ENCODE measurements at places on chromosomes 4 and X. TPM values are rescaled to one million over a fixed set of nuclear protein-coding genes. Genes with fewer than 3 reads are reported as not detected.
A peak's percentile ranks its signal among the peaks of the same experiment; 100 is the strongest.

Gene KLF8
- 1.0 TPM for total RNA-seq

Gene SPANXN4
- not detected for total RNA-seq

Gene AREG
- total RNA-seq = 1.5 TPM

Gene FRG2
- not detected for total RNA-seq

DNA sequence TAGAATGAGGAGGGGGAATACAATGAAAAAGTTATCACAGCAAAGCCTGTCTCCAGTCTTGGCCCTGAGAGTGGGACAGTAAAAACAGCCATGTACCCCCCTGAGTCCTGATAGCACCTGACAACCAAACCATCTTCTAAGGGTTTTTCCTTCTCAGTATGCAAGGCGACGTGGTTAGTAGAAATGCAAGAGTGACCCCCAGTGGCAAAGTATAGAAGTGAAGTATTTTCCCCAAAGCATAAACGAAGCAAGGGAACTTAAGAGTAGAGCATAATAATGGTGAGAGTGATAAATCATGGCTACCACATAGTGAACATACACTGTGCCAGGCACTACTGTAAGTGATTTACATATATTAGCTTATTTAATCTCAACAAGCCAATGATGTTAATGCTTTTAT, 52.8 kb downstream of the FAM47C start:
- H3K27me3 ChIP-seq = no peaks in the 10 kb centered on the region
- DNase-seq = peak; percentile 4
- no peak overlapping the region for H3K4me3 ChIP-seq
- no peaks in the 10 kb centered on the region for H3K4me1 ChIP-seq

DNA sequence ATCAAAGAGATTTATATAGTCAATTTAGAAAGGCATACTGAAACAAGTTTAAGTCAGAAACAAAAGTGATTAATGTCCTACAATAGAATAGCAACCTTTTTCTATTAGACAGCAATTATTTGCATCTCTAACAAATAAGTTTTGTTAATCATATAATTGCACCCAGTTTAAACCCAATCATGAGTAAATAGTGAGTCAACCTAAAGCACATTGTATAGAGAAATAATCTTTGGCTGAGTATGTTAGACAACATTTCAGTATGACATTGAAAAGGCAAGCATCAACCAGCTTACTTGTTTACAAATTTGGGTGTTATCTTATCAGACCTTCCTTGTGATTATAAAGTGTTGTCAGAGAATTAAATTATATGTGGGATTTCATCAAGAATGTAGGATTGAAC, 209.5 kb downstream of the IL15 start:
- H3K4me1 ChIP-seq = no peaks in the 10 kb centered on the region
- no peak overlapping the region for H3K27ac ChIP-seq
- peaks cover 8% of the 10 kb centered on the region for H3K27me3 ChIP-seq
- H3K36me3 ChIP-seq = no peaks in the 10 kb centered on the region
- no peak overlapping the region for H3K4me3 ChIP-seq
- no peak for DNase-seq

DNA sequence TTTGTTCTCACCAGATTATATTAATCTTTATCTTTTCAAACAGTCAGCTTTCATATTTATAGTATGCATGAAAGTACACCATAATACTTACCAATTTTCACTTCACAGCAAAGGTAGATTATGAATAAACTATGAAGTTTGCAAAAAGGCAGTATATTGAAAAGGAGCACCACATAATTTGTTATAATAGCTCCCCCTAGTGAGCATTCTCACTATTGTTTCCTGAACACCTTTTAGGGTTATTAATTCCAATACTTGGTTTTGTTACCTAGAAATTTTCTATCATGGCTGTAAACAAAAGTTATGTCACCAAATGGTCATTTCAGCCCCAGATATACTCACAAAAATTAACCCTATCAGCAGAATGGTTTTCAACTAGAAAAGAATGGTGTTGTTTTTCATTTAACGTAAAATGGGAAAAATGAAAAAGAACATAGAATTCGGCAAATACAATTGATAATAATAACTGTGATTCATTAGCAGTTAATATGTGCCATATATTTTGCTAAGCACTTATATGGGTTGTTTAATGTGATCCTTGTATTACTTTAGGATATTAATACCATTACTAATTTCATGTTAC, 30.2 kb upstream of the NKX6-1 start:
- no peaks in the 10 kb centered on the region for H3K36me3 ChIP-seq
- DNase-seq = no peak
- peaks cover 16% of the 10 kb centered on the region for H3K27me3 ChIP-seq
- no peaks in the 10 kb centered on the region for H3K4me1 ChIP-seq
- no peak overlapping the region for H3K27ac ChIP-seq

DNA sequence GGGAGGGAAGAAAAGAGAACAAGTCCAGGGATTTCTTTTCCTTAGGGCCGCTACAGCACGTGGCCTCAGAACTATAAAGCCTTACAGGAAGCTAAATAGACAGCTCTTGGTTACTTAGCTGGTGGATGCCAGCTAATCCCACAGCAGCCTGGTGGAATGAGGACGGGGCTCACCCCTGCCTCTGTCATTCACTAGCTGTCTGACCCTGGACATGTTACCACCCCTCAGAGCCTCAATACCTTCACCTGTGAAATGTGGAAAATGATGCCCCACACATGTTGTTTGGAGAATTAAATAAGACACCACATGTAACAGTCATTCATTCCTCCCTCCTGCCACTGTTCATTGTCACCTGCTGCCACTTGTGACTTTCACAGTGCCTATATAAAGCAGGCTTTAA, 15.7 kb downstream of the CCKAR start:
- H3K4me1 ChIP-seq = no peaks in the 10 kb centered on the region
- H3K36me3 ChIP-seq = no peaks in the 10 kb centered on the region
- H3K27me3 ChIP-seq = peaks cover 2% of the 10 kb centered on the region
- H3K27ac ChIP-seq = no peak overlapping the region
- H3K4me3 ChIP-seq = no peak overlapping the region

DNA sequence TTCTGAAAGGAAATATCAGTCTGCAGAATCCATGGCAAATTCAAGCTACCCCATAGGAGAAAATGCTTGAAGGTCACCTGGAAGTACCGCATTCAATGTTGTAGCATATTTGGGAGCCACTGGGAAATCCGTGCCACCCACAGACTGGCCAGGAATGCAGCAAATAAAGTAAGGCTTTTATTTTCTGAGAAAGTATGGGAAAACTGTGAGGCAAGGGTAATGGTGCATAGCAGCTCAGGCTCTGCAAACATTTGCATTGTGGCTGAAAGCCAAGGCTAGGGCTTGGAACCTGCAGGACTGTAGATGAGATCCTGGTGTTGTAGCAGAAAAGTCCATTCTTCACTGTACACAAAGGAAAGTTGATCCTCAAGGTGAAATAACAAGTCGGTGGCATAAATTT, 450.9 kb upstream of the NR3C2 start:
- no peaks in the 10 kb centered on the region for H3K27me3 ChIP-seq
- DNase-seq = no peak
- peaks cover 3% of the 10 kb centered on the region for H3K36me3 ChIP-seq

- no peak for DNase-seq
- no peaks in the 10 kb centered on the region for H3K36me3 ChIP-seq
- no peak overlapping the region for H3K27ac ChIP-seq
- H3K4me1 ChIP-seq = peaks cover 5% of the 10 kb centered on the region
- H3K27me3 ChIP-seq = peaks cover 27% of the 10 kb centered on the region
Measured at GRCh38 chr4:158169931-158170690, 2.7 kb downstream of the GASK1B start.

DNA sequence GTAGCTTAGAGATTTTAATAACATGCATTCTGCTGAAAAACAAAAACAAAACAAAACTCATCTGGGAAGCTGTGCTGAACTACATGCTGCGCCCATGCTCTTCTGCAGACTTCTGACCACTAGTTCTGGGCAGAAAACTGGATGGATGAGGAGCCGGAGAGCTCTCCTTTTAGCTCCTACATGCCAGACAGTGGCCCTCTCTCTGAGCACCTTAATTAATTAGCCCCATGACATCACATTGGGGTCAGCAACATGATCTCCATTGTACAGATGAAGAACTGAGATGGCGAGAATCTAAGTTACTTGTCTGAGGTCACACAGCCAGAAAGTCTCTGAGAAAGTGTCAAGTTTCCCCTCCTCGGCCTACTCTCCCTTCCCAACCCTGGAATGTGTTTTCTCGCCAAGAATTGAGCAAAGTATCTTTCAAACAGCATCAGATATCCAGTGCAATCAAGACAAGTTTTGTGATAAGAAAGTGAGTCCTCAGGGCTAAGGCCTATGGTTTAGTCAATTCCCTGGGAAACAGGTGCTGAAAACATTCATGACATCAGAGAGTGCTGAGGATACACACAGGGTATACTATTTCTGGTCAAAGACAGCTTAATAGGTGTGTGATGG, 21.6 kb downstream of the SCD5 start:
- H3K36me3 ChIP-seq = no peaks in the 10 kb centered on the region
- no peak for DNase-seq
- no peak overlapping the region for H3K27ac ChIP-seq
- H3K4me3 ChIP-seq = no peak overlapping the region
- no peaks in the 10 kb centered on the region for H3K27me3 ChIP-seq

DNA sequence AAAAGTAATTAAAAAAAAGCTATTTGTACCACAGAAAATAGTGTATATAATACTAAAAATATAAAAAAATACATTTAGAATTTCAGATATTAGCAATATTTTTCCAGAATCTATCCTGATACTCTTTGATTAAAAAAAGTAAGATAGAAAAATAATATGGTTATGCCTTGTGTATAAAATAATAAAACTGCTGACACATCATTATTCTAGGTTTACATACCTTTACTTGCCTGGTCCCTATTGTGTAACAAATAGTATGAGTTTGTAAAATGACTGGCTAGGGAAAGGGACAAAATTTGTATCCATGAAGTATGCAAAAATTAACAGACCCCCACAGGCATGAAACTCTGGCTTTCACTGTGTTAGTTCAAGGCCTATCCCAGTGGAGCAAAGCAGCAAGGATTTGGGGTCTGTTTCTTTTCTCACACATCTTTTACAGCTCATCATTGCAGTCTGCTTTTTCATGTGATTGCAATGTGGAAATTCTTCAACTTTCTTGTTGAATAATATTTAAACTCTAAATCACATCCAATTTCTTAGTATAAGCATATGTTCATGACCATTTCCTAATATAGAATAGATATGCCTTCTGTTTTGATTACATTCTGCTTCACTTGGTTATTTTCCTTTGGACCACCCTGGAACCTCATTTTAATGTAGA, 136.7 kb upstream of the PCDH18 start:
- no peak for DNase-seq
- no peaks in the 10 kb centered on the region for H3K27me3 ChIP-seq
- H3K4me1 ChIP-seq = no peaks in the 10 kb centered on the region
- H3K36me3 ChIP-seq = no peaks in the 10 kb centered on the region

GRCh38 chr4:76767983-76768382, 130.0 kb downstream of the SOWAHB start:
- no peak for DNase-seq
- no peaks in the 10 kb centered on the region for H3K36me3 ChIP-seq
- no peaks in the 10 kb centered on the region for H3K27me3 ChIP-seq
- H3K4me3 ChIP-seq = no peak overlapping the region

All from activated naive CD4-positive, alpha-beta T cell treated with anti-CD3 and anti-CD28 coated beads for 36 hours (primary cell).